Stimulated activated CD4-positive, alpha-beta T cell treated with anti-CD3 and anti-CD28 coated beads, TNF-alpha, amount 100 ng/mL, for 24 hours (primary cell): ENCODE measurements at places on chromosomes 1 and 21.

DNA sequence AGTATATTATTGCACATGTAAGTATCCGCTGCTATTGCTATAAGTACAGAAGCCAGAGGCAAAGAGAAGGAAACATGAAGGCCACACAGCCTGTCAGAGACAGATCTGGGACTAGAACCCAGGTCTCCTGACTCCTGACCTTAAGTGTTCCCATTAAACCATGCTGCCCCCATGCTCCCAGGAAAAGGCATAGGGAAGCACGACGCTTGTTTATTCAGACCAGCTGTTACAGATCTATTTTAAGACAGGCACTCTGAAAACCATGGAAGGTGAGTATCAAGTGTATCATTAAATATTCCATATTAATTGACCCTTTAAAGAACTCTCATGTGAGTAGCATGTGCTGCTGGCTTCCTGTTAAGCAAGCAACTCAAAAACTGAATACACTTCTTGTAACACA is 11.4 kb downstream of the VAV3 start:
- DNase-seq = no peak

GRCh38 chr1:227191607-227192006 is 126.7 kb downstream of the CDC42BPA start:
- no peak for DNase-seq

DNA sequence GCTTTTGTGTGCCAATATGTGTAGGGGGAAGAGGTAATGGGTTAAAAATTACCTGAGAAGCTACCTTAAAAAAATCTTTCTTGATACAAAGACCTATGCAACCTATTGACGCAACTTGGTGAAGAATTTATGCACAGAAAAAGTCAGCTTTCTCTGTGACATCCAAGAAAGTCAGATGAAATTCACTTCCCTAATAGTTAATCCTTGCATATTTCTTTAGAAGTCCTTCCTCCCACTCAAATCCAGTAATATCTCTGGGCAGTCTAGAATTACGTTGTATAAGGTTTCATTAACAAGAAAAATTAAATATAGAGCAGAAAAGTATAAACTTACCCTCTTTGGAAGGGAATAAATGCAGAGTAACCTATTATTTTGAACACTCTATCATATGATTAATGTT is 2.9 kb downstream of the UBAP2L start:
- no peak for DNase-seq

DNA sequence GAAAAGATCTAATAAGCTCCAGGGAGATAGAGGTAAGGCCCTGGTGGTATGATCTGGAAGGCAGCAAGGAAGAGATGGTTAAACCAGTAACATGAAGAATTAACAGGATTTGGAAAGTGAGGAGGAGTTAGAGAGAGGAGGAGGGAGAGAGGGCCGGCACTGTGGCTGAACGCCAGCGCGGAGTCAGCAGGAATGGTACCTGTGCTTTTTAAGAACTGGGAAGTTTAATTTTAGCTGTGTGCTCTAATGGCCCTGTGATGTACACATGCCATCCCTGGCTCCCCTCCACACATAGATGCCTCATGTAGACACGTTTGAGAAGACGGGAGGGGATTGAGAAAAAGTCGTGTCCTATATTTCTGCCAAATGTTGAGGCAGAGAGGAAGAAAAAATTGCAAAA is 13.8 kb upstream of the AVPR1B start:
- no peak for DNase-seq

DNA sequence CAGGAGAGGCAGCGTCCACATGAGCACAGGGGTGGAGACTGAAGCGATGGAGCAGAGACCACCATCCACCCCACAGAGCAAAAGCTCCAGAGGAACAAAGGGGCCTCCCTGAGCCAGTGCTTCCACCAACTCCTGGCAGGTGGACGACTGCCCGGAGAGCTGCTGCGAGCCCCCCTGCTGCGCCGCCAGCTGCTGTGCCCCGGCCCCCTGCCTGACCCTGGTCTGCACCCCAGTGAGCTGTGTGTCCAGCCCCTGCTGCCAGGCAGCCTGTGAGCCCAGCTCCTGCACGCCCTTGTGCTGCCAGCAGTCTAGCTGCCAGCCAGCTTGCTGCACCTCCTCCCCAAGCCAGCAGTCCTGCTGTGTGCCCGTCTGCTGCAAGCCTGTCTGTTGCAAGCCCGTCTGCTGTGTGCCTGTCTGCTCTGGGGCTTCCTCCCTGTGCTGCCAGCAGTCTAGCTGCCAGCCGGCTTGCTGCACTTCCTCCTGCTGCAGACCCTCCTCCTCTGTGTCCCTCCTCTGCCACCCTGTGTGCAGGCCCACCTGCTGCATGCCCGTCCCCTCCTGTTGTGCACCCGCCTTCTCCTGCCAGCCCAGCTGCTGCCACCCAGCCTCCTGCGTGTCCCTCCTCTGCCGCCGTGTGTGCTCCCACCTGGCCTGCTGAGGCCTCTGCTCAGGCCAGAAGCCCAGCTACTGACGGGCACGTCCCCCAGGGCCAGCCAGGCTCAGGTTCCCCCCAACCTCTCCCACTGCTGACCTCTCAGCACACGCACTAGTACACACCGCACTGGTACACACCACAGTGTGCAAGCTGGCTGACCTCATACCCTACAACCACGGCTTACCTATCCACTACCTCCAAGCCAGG is 5.4 kb downstream of the KRTAP10-12 start:
- no peak for DNase-seq

DNA sequence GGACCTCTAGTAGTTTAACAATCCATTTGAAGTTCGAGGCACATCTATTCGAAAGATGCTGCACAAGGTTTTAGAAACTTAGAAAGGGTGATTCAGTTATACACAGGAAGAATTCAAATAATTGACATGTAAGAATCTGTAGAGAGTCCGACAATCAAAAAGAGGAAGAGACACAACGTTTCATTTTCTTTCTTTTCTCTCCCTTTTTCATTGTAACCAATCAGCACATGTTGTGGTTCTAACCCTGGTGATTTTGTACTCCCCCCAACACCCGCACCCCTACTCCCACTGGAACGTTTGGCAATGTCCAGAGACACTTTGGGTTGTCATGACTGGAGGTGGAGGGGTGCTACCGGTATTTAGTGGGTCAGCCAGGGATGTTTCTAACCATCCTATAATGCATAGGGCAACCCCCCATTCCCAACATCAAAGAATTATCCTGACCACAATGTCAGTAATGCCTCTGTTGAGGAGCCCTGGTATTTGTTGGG is 4.9 kb downstream of the TGFB2 start:
- DNase-seq = no peak

GRCh38 chr1:56077206-56077605 is 502.2 kb downstream of the PLPP3 start:
- DNase-seq = no peak

DNA sequence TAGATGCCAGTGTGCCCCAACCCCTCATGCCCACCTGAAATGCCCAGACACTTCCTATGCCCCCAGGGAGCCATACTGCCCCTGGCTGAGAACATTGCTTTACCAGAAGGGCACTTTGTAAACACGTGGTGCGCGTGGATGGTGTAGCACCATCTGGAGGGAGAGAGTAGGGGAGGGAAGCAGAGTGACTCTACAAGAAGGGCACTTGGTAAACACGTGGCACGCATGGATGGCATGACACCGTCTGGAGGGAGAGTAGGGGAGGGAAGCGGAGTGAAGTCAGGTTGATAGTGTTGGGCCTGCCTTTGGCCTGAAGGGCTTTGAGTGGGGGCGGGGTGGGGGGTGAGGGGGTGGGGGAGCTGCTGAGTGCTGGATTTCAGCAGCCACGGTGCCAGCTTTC is 324.0 kb upstream of the VAMP3 start:
- DNase-seq = no peak

DNA sequence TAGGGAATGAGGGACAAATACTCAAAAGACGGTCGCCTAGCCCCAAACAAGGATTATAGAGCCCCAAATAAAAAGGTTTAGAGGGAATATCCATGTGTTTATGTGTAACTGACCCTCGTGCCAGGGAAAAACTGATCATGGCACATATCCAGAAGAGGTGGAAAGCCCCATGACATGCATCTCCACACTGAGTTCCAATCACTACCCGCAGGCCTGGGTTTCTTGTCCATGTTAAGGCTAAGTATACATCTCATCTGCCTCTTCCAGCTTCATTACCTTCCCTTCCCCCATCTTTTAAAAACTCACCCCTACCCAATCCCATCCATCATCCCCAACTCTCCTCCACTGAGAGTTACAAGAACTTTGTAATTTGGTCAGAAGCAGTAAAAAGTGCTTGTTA is 15.2 kb downstream of the GADD45A start:
- no peak for DNase-seq

- DNase-seq = no peak
Observed at GRCh38 chr1:11176081-11176706, 13.0 kb upstream of the ANGPTL7 start.

GRCh38 chr1:151773702-151774101 is 10.4 kb upstream of the MRPL9 start:
- no peak for DNase-seq
